ENCODE measurements at places on chromosomes 7 and 10.

DNA sequence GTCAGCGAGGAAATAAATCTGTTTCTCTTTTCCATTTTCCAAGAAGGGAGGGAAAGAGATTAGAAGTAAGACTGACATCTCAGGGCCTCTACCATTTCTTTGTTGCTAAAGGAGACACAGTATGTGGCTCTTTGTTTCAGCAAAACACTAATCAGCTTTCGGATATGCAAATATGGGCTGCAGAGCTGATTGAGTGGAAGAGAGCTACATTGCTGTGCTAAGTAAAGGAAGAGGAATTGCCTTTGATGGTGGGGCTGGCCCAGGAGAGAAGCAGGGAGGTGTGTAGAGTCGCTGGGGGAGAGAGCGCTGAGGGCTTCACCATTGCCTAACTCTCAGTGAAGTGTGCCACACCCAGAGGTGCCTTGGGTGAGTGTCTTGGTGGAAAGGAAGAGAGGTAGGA is 284.8 kb downstream of the SDK1 start:
- no peak for DNase-seq

GRCh38 chr7:67947646-67948045 is 951.0 kb downstream of the TYW1 start:
- DNase-seq, result no peak

- DNase-seq, result peak; percentile 62
Measured at GRCh38 chr10:52566471-52567246, 205.9 kb downstream of the MBL2 start.

- no peak for DNase-seq
Measured at GRCh38 chr10:77902159-77902558, 24.4 kb downstream of the DLG5 start.

DNA sequence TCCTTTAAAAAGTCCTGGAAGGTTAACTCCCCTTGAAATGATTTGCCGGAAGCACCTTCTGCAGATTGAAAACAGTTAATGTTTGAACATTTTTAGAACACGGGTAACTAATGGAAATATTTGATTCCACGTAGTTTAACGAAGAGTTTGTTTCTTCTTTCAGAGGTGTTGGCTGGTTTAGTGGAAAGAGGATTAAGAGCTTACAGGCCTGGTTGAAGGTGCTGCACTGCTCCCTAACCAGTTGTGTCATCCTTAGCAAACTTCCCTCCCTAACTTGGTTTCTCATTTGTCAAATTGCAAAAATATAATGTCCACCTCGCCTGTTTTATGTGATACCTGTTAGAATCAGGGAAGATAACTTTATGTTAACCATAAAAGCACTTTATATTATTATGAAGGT is 243.0 kb upstream of the FZD8 start:
- no peak for DNase-seq

DNA sequence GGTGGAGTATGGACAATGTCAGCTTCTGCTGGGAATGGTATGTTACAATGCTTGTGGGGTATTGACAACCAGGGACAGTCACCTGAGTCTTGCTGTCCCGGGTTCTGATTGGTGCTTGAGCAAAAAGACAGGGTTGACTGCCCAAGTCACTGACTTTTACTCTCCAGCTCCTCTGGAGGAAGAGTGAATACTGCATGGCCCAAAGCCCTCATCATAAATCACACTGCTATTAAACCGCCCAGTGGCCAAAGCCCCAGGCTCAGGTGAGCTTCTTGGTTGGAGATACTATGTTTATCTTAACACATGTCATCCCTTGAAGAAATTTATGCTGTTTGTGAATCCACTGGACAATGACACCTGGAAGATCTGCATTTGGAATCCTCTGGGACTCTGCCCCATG is 90.0 kb upstream of the IGFBP3 start:
- DNase-seq, result no peak

- no peak for DNase-seq
Measured at GRCh38 chr10:62018131-62018911, 116.8 kb downstream of the ARID5B start.

DNA sequence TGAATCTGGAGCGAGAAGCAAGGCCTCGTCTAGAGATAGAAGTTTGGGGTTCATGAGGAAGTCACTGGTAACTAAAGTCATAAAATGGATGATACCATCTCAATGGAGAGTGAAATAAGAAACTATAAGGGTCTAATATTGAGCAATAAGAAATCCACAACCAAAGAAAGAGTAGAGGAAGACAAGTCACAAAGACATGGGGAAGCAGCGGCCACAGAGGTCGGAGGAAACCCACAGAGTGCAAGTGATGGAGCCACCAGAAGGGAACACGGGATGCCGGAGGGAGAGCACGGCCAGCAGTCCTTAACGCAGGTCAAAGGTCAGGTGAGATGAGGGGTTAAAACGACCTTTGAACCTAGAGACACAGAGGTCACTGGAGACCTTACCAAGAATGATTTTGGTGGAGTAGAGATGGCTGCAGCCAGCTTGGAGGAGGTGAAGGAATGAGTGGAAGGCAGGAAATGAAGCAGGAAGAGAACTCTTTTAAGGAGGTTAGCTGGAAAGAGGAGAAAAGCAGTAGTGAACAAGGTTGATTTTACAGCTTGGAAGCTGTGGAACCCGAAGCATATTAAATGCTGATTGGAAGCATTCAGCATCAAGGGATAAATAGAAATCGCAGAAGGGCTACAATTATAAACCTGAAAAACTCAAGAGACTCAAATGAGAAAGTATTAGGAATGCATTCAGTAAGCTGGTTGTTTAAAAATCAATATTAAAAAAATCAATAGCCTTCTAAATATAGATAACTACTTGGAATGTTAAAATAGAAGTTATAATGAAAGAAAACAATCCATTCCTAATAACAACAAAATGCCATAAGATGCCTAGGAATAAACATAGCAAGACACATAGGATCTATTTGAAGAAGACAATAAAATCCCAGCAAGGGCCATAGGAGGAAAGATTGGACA is 93.7 kb downstream of the SVOPL start:
- no peak for DNase-seq

DNA sequence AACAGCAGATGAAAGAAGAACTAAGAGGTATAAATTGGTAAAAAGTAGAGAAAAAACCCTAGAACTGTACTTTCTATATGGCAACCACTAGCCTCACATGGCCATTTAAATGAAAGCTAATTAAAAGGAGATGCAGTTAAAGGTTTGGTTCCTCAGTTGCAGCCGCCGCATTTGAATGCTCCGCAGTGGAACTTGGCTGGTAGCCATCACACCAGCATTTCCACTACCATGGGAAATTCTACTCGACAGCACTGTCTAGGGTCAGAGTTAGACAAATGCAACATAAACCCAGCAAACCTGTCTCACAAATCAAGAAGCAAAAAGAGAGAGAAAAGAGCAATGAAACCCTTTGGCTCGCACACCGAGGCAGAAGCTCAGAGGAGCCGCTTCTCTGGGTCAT is 29.7 kb downstream of the VIPR2 start:
- DNase-seq, result no peak

- DNase-seq, result no peak
Measured at GRCh38 chr10:17792991-17793390, 16.2 kb upstream of the MRC1 start.

DNA sequence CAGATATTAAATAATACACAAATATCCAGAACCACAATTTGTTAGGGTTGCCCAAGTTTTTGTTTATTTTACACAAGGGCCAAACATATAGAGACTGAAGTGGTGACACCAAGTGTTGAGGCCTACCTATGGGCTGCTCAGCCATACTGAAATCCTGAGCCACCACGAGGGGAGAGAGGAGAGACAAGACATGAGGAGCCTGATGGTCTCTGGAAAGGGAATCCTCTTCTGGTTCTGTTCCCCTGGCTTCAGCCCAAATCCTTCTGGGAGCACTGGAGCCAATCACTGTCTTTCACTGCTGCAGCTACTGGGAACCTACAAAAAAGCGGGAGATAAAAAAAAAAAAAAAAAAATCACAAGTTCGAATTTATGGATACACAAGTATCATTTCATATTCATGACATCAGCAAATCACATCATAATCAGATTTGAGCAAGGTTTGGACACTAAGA is 1.9 kb downstream of the SKIDA1 start:
- DNase-seq, result peak; percentile 67

DNA sequence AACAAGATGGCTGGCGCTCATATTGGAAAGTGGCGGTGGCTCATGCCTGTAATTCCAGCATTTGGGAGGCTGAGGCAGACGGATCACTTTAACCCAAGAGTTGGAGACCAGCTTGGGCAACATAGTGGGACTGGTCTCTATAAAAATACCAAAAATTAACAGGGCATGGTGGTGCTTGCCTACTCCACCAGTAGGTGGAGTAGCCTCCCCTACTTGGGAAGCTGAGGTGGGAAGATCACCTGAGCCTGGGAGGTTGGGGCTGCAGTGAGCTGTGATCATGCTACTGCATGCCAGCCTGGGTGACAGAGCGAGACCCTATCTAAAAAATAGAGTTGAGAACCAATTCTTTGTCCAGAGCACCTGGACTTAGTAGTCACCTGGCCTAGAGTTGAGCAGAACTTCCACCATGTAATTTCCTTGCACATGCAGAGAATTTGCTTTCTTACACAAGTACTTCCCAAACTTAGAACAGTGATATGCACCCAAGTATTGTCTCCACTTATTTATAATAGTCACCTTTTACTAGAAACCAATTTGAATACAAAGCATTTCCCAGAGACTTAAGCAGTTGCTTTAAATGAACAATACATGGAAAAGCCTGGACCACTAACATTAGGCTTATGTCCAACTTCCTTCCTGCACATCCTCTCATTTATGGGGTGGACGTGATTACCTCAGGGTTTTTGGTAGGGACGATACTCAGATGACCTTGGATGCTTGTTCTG is 15.9 kb downstream of the LAMB4 start:
- peak; percentile 5 for DNase-seq

- no peak for DNase-seq
Measured at GRCh38 chr10:33743429-33743857, 409.0 kb upstream of the NRP1 start.

DNA sequence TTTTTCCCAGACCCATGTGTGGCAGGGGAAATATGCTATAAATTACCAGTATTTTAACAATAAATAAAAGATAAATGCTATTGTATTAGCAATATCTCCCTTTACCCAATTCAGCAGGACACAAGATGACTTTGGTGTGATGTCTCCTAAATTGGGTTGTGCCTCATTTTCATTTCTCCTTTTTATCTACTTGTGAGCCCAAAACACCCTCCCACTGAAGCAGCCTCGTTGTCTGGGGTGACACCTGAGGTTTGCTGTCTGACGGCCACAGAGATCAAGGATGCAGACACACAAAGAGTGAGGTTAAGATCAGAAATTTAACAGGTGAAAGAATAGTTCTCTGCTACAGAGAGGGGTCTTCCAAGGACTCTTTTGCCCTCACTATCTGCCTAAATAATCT is 27.1 kb upstream of the CC2D2B start:
- DNase-seq, result no peak

- DNase-seq, result no peak
Measured at GRCh38 chr10:36515319-36515718, 610.1 kb upstream of the ANKRD30A start.

DNA sequence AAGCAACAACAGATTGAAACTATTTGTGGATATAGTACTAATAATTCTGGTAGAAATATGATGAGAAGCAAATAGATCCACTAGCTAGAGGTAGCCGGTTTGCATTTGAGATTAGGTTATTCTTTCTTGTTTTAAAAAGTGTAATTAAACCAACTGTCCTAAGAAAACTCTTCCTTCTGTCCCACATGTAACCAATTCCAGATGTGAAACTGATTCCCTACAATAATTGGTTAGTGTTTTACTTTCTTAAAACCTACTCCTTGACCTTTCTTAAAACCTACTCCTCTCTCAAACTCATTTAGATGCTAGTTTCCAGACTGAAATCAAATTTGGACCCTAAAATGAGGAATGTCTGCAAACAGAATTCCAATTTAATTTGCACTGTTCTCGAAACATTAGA is 521.5 kb downstream of the SUGCT start:
- no peak for DNase-seq

GRCh38 chr10:16828701-16829175 is 11.5 kb upstream of the RSU1 start:
- no peak for DNase-seq

DNA sequence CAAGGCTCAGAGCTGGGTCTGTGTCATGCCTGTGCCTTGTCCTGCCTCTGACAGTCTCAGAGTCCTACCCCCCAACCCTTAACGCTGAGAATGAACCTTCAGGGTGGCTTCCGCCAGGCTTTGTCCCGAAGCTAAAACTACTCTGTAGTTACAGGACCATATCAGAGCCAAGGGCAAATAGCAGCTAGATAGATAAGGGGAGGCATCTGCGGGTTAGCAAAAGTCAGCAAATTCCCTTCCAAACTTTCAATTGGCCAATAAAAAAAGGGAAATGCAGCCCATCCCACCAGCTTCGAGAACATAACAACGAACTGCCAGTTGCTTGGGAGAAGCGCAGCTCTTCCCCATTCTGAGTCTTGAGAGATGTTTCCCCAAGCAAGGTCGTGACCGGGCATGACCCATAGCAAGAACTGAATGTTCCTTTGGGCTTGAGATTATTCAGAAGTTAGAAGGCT is 17.7 kb downstream of the CCL24 start:
- no peak for DNase-seq

- DNase-seq, result no peak
Measured at GRCh38 chr7:84792231-84792893, 394.5 kb downstream of the SEMA3D start.

GRCh38 chr10:28879875-28880682 is 202.8 kb downstream of the BAMBI start:
- no peak for DNase-seq

DNA sequence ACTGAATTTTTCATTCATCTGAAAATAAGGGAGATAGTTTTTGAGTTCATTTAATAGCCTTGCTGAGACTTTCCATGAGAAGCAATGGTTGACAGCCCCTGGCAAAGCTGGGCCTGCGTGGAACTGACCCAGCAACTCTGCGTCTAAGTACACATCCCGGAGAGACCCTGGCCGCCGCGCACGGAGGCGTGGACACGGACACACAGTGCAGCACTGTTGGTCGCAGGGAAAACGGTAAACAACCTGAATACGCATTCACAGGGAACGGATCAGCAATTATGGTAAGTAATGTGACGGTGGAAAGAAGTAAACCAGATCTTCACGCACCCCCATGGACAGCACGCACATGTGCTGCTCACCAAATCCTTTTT is 28.2 kb downstream of the GNA12 start:
- no peak for DNase-seq

DNA sequence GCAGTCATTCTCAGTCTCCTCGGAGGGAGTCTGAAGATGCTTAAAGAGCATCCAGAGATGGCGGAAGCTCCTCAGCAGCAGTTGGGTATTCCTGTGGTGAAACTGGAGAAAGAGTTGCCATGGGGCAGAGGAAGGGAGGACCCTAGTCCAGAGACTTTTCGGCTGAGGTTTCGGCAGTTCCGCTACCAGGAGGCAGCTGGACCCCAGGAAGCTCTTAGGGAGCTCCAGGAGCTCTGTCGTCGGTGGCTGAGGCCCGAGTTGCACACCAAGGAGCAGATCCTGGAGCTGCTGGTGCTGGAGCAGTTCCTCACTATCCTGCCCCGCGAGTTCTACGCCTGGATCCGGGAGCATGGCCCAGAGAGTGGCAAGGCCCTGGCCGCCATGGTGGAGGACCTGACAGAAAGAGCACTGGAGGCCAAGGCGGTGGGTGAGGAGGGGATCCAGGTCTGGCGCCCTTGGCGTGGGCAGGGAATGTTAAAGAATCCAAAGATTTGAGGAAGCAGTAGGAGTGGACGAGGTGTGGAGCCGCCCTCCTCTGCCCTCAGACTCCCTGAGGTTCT is 2.9 kb downstream of the ZSCAN25 start:
- DNase-seq, result no peak
